ENCODE measurements at places on chromosomes 11 and 22. TPM values are rescaled to one million over a fixed set of nuclear protein-coding genes. Genes with fewer than 3 reads are reported as not detected.

The PTGDR2 gene
- not detected for total RNA-seq

The GLYAT gene
- not detected for total RNA-seq

The TREH gene
- total RNA-seq: not detected

The CHADL gene
- not detected for total RNA-seq

The OR9Q2 gene
- total RNA-seq: not detected

The MUC5B gene
- 3.7 TPM for total RNA-seq

The FAT3 gene
- 0.38 TPM for total RNA-seq

The SERHL2 gene
- 0.12 TPM for total RNA-seq

The FXYD6 gene
- total RNA-seq: 0.16 TPM

The IL17REL gene
- total RNA-seq: not detected

Data from A549 treated with CpdA at 1 μM for 4 hours (cell line).